ENCODE measurements at places on chromosomes 1 and 21. TPM values are rescaled to one million over a fixed set of nuclear protein-coding genes. Genes with fewer than 3 reads are reported as not detected.

Gene PCSK9
- not detected for total RNA-seq

Gene KCNT2
- 0.38 TPM for total RNA-seq

Gene DYRK3
- total RNA-seq: 11.8 TPM

Gene RNF223
- total RNA-seq: not detected

Gene ASCL5
- total RNA-seq: not detected

Gene RIPPLY3
- not detected for total RNA-seq
